Effector CD4-positive, alpha-beta T cell (primary cell): ENCODE measurements at places on chromosomes 2 and 18.

GRCh38 chr2:102139851-102140250 lies 2.7 kb upstream of the IL1R1 start:
- no peak for DNase-seq

GRCh38 chr2:218961651-218962570 lies 2.4 kb downstream of the CDK5R2 start:
- DNase-seq, result no peak

GRCh38 chr18:50453014-50453680 lies 78.3 kb downstream of the SKA1 start:
- no peak for DNase-seq

DNA sequence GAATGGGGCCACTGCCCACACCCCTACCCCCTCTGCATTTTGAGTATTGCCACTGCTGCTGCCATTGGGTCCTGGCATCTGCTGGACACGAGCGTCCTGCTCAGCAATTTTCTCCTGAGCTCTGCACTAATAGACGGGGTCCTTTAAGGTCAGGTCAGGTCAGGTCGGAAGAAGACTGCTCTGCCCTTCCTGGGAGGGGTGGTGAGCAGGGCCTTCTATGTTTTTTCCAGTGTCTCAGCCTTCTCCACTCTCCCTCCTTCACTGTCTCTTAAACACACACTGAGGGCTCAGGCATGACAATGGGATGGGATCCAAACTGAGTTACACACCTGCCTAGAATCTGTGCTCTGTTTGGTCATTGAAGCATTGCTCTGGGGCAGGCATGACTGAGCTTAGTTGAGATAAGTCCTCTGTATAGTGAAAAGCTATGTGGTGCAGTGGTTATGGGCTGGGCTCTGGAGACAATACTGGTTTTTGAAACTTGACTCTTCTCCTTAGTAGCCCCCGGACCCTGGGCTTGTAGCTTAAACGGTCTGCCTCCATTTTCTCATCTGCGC lies 10.6 kb downstream of the MYO1B start:
- DNase-seq, result no peak

DNA sequence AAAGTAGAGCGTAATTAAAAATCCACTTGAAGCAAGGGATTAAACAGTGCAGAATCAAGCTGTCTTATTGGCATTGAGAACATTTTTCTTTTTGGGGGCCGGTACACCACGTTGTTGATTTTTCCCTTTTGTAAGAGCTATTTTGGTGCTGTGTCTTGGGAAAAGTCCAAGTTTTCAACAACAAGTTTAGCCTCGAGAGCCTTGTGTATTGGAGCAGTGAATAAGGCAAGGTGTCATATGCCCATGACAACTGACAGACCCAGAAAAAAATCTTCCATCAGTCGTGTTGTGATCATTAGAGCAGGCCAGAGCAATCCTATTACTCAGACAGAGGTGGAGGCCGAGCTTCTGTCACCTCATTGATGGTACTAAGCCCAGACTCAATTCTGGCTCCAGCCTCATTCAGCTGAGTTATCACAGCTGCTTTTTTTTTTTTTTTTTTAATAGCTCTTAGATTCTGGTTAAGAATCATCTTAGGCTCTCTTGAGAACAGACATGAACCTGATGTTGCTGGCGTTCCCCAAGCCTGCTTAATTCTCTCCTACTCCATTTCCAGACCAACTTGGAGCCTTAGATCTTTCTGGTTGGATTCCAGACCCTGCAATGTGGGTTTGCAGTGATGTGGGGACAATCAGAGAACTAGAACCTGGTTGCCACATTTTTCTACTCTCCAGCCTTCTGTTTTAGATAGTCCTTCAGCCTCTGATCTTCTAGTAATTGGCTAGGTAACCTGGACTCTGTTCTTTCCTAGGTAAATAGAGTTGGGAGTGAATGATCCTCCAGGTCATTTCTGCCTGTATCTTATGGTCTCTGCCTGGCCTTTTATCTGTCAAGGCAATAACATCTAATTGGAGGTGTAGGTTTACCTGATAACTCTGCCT lies 43.1 kb downstream of the MOGAT1 start:
- no peak for DNase-seq

- no peak for DNase-seq
Measured at GRCh38 chr2:133849341-133849740, 281.1 kb upstream of the NCKAP5 start.

GRCh38 chr2:42132966-42133641 lies 36.0 kb upstream of the EML4 start:
- DNase-seq, result peak; percentile 90

DNA sequence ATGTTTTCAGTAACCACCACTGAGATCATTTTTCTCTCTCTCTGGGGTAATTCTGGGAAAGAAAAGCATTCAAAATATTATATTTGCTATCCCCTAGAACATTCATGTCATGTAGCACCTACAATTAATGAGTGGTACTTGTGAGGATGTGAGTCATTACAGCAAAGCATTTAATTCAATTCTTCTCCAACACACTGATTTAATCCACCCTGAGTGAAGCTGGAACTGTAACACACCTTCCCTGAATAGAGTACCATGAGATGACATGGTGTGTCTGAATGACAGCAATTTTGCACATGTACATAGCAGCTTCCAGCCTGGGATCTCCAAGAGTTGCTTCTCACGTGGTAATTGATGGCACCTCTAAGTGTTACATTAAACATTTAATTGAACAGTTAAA lies 207.1 kb upstream of the SLC14A2 start:
- DNase-seq, result no peak

GRCh38 chr18:32469190-32469651 lies 1.5 kb downstream of the GAREM1 start:
- DNase-seq, result no peak

GRCh38 chr18:23825978-23826405 lies 136.7 kb downstream of the LAMA3 start:
- DNase-seq, result no peak

- no peak for DNase-seq
Measured at GRCh38 chr18:31576670-31577069, 15.0 kb upstream of the TTR start.

- DNase-seq, result no peak
Measured at GRCh38 chr2:240395896-240396622, 39.4 kb upstream of the GPC1 start.

DNA sequence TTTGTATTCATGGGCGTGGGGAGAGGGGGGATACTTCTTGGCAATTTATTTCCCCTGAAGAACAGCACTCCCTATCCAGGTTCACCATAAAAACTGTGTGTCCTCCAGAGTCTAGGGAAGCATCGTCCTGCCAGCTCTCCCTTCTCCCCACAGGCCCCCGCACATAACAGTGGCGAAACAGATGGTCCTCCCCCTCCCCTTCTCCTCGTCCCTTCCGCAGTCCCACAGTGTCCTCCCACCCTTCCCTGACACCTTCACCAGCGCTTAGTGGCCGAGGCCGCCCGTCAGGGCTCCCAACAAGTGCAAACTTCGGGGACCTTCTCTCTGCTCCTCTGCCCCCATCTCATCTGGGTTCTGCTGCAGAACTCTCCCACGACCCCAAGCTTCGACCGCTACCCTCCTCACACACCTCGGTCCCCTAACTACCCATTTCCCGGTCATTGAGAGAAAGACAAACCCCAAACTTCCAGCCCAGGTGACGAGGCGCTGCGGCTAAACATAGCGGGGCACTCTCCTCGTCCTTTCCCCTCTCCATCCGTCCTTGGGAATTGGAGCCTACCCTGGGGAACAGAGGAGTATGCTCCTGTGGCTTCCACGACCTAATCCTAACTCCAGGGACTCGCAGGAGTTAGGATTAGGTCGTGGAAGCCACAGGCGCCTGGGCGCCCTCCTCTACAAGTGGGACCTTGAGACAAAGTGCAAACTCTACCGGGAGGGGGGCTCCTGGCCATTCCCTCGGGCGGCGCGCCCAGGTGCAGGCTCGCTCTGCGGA lies 971 bp downstream of the ZNF385B start:
- no peak for DNase-seq

DNA sequence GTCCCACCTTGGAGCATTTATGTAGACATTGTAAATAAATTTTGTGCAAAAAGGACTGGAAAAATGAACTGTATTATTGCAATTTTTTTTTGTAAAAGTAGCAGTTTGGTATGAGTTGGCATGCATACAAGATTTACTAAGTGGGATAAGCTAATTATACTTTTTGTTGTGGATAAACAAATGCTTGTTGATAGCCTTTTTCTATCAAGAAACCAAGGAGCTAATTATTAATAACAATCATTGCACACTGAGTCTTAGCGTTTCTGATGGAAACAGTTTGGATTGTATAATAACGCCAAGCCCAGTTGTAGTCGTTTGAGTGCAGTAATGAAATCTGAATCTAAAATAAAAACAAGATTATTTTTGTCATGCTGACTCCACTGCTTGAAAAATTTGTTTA lies 137.5 kb downstream of the MEIS1 start:
- no peak for DNase-seq

DNA sequence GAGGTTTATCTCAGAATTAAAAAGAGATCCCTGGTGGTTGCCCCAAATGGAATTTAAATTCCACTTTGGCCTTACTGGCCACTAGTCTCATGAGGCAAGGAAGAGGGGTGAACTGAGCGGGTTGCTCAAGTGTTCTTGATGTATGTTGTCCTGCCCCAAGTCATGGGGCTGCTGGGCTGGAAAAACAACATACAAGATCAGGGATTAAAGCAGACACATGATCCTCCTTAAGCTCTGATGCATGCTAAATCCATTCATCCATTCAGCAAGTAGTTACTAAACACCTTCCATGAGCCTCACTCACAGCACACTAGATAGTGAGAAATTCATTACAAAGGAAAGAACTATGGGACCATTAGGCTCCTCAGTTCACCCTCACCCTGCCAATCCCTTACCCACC lies 196.3 kb downstream of the MREG start:
- no peak for DNase-seq

DNA sequence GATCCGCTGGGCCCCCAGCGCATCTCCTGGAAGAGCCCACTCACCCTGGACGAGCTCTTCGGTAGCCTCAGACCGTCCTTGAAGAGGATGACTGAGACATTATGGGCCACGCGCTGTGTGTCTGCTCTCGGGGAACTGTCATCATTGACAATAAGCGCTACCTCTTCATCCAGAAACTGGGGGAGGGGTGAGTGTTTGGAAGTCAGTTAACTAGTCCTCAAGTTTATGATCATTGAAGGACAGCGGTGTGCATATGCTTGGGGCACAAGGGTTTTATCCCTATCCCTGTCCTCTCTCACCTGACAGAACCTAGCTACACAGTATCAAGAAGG lies 586 bp downstream of the STK16 start:
- DNase-seq, result no peak

- DNase-seq, result no peak
Measured at GRCh38 chr2:143526498-143526897, 397.3 kb downstream of the ARHGAP15 start.

- no peak for DNase-seq
Measured at GRCh38 chr2:25066455-25066854, 24.6 kb downstream of the EFR3B start.

DNA sequence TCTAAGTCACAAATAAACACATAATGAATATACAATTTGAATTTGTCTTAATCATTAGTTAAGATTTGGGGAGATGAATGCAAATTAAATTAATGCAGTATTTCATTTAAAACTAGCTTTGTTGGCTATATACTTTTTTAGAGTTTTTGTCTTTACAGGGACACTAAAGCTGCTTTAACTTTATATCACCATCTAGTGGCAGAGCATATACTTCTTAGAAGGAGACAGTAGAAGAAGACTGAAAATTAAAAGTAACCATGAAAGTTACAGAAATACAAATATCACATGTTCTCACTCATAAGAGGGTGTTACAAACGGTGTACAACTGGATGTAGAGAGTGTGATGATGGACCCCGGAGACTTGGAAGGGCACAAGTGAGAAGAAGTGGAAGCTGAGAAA lies 268.3 kb upstream of the NETO1 start:
- no peak for DNase-seq

DNA sequence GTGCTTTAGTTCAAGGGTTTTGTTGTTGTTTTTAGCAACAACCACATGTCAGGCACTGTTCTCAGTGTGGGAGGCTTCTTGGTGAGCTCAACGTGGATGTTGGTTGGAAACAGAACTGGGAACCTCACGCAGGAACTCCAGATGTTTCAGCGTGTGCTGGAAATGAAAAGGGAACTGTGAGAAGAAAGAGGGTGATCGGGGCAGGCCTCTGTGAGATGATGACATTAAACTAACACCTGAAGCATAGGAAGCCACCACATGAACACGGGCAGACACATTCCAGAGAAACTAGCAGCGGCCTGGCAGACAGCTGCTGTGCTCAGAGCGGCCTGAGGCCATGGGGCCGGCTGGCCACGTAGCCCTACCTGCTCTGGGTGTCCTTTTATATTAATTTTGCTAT lies 66.4 kb downstream of the COA5 start:
- no peak for DNase-seq

- DNase-seq, result no peak
Measured at GRCh38 chr2:112760149-112760548, 4.3 kb downstream of the CKAP2L start.

GRCh38 chr2:29446847-29447246 lies 331.6 kb downstream of the CLIP4 start:
- no peak for DNase-seq

DNA sequence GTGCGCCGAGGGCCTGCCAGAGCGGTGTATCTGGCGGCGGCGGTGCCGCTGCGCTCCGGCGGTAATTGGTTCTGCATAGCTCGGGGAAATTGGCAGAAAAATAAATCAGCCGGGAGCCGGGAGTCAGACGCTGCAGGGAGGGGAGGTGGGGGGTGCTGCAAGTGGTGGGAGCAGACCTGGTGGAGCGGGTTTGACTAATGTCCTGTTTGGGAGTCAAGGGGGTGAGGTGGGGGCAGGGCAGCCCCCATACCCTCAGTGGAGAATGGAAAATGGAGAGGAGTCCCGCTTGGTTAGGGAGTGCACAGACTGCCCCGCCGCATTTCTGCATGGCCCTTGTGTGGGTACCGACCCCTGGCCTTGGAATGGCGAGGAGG lies 107.3 kb downstream of the DYSF start:
- no peak for DNase-seq

DNA sequence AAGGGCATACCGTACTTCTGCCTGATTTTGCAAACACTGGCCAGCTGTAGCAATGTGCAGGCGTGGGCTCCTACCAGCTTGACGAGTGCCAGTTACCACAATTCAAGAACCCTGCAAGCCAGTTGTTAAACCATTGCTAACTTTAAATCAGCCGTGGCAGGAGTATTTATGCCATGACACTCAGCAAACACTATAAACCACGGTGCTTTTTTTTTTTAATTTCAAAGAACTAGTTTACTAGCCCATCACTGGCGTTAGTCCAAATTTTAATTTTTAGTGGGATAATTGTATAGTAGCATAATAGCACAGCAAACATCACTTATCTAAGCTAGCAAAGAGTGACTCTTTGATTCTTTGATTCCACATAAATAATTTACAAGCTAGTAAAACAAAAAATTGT lies 111.1 kb downstream of the COL4A4 start:
- DNase-seq, result no peak
